ENCODE measurements at places on chromosomes 1 and 21. TPM values are rescaled to one million over a fixed set of nuclear protein-coding genes. Genes with fewer than 3 reads are reported as not detected.

DNA sequence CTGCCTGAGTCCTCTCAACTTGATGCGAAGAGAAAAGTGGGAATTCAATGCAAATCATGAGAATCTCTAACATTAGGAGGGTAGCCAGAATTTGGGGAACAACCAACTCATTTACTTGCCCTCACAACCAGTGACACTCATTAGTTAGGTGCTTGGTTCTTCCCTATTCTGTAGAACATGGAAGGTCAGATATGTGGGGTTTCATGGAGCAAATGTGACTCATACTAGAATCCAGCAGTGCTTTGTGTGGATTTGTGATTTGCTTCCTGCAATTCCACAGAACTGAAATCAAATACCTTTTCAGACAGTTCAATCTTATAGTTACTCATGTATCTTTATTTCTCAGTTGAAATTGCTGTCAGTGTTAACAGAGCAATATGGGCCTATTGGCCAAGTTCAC is 6.9 kb upstream of the ETV3 start:
- no peak for DNase-seq

DNA sequence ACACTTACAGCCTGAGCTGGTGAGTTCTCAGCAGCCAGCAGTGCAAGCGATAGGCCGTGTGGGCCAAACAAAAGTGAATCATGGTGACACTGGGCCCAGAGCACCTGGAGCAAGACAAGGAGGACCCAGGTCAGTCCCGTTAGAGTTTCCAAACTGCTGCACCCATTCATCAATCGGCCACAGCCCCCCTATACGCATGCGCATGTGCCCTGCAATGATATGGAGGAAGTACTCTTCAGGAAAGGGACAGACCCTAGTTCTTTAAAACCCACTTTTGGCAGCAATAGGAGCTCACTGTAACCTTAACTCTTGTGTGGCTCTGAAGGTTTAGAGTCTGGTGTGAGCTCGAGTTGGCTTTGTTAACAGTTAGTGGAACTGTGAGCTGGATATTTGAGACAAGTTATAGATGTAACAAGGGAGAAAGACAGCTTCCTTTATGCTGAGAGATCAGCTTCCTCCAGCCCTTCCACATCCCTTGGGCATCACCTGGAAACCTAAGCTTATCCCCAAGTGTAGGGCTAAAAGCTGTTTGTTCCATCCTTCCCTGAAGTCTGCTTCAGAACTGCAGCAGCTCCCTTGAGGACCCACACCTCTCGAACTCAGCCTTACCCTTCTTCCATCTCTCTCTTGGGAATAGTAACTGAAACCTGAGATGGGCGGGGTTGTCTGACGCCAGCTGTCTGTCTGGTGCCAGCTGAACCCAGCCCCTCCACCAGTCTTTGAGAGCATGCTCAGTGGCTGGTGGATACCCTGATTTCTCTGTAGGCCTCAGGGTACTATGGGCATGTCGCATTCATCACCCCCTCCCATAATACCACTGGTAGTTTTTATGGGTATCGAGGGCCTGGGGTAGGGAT is 17.7 kb downstream of the NMNAT1 start:
- DNase-seq, result no peak

GRCh38 chr1:2991753-2992495 is 29.3 kb upstream of the ACTRT2 start:
- no peak for DNase-seq

ATP1A1 gene
- total RNA-seq, result 87.0 TPM

EFCAB7 gene
- total RNA-seq, result 6.5 TPM

DNA sequence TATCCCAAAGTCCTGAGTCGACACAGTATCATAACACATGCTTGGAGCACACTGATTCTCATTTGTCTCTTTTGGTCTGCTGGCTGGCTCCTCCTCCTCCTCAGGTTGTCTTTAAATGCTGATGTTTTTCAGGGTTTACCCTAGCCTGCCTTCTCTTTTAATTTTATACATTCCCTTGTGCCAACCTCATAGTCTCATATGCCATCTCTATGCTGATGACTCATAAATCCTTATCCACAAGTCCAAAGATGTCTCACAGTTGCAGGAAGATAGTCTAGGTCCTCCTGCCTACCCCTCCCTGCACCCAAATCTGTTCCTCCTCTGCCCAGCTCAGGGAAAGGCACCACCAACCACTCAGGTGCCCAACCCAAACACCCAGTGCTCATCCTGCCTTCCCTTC is 108.3 kb downstream of the SIPA1L2 start:
- no peak for DNase-seq

GRCh38 chr1:23249787-23250454 is 32.6 kb upstream of the HTR1D start:
- peak; percentile 78 for DNase-seq

GRCh38 chr21:42799516-42799915 is 79.8 kb downstream of the WDR4 start:
- no peak for DNase-seq

Measured in fibroblast of villous mesenchyme (primary cell).